Vagina (tissue), 2 donors: ENCODE measurements at places on chromosomes 1 and 21.

DNA sequence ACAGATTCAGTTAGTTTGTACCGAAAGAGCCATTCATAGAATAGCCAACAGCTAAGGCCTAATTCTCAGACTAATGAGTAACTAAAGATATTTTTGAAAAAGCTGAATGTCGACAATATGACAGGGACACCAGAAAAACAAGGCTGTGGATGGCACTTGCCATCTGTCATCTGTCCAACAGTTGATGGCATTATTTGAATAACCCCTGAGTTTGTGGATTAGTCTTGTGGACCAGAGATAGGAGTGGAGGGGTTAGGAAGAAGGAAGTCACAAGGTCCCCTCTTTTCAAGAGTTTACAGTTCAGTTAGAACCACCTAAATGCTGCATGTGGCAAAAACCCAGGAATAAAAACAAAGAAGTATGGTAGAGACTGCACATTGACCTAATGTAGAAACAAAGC lies 356.5 kb upstream of the DUSP10 start:
- no peak overlapping the region for H3K27ac ChIP-seq
- H3K36me3 ChIP-seq: no peaks in the 10 kb centered on the region
- no peak overlapping the region for H3K4me3 ChIP-seq
- H3K27me3 ChIP-seq: no peaks in the 10 kb centered on the region

GRCh38 chr1:53448241-53448841 lies 10.9 kb upstream of the DMRTB1 start:
- no peak for DNase-seq
- H3K36me3 ChIP-seq: no peaks in the 10 kb centered on the region
- H3K4me3 ChIP-seq: no peak overlapping the region
- no peaks in the 10 kb centered on the region for H3K4me1 ChIP-seq

GRCh38 chr1:112309499-112309898 lies 86.5 kb upstream of the CTTNBP2NL start:
- H3K27me3 ChIP-seq: no peaks in the 10 kb centered on the region
- H3K4me3 ChIP-seq: no peak overlapping the region
- no peak overlapping the region for H3K27ac ChIP-seq
- H3K36me3 ChIP-seq: no peaks in the 10 kb centered on the region
- no peaks in the 10 kb centered on the region for H3K4me1 ChIP-seq

- no peaks in the 10 kb centered on the region for H3K36me3 ChIP-seq
- H3K4me3 ChIP-seq: no peak overlapping the region
- no peaks in the 10 kb centered on the region for H3K27me3 ChIP-seq
Observed at GRCh38 chr1:77594366-77595112, 87.9 kb downstream of the ZZZ3 start.

DNA sequence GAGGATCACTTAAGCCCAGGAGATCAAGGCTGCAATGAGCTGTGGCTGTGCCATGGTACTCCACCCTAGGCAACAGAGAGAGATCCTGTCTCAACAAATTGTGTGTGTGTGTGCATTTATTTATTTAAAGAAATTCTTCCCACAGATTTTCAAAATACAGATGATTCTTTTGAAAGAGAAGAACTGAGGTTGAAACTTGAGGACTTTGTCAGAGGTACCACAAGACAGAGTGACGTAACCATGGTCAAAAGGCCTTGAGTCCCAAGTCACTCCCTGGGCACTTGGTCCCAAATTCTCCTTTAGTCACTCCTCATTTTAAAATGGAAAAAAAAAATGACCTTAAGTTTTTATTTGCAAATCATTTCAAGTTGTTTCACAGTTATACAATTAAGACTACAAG lies 57.4 kb downstream of the TIAM1 start:
- no peak overlapping the region for H3K27ac ChIP-seq
- H3K36me3 ChIP-seq: no peaks in the 10 kb centered on the region
- peaks cover 11% of the 10 kb centered on the region for H3K4me1 ChIP-seq
